Left cardiac atrium (tissue), 4 donors: ENCODE measurements at places on chromosomes 6 and 20. TPM values are rescaled to one million over a fixed set of nuclear protein-coding genes. Genes with fewer than 3 reads are reported as not detected.

DNA sequence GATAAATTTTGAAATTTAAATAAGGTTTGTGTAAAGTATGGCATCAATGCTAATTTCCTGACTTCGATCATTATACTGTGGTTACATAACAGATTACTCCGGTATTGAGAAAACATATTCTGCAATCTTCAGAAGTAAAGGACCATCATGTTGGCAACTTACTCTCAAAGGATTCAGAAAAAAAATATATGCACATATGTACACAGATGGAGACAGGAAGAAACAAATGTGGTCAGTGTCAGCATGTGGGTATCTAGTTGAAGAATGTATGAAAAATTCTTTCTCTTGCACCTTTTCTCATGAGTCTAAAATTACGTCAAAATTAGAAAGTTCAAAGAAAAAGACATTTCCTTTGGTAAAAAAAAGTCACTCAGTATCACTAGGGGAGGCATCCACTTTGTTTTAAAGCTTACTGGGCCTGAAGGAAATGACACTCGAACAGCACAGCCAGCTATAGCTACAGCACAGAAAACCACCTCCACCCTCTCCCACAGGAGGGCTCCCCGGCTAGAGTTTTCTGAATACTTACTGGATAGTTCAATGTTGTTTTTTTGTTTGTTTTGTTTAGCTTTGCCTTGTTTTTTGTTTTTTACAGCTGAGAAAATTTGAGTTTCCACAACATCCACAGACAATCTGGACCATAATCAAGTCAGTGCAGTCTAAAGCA lies 317.2 kb upstream of the AGPAT4 start:
- DNase-seq, result no peak

- no peak for DNase-seq
Measured at GRCh38 chr20:35329435-35330139, 37.4 kb upstream of the FAM83C start.

The FAM83C gene
- not detected for total RNA-seq

The RIMS4 gene
- 0.58 TPM for total RNA-seq

The BHLHE23 gene
- total RNA-seq, result not detected
